ENCODE measurements at places on chromosomes 11 and 22.

DNA sequence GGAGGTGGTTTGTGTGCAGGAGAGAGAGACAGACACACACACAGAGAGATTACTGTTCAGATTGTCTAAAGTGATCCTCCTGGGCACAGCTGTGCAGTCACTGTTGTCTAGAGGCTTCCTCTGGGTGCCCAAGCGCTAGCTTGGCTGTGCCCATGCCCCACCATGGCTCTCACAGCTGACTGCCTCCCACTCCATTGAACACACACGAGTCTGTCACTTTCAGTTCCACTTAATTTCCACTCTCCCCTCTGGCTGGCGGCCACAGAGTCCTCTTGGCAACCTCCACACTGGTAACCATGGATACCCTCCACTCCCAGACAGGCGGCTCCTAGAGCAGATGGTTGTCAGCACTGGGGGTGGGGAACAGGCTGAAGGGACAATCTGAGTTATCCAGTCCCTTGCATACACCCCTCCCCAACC, 29.1 kb downstream of the MAP6 start:
- peak; percentile 71 for DNase-seq

DNA sequence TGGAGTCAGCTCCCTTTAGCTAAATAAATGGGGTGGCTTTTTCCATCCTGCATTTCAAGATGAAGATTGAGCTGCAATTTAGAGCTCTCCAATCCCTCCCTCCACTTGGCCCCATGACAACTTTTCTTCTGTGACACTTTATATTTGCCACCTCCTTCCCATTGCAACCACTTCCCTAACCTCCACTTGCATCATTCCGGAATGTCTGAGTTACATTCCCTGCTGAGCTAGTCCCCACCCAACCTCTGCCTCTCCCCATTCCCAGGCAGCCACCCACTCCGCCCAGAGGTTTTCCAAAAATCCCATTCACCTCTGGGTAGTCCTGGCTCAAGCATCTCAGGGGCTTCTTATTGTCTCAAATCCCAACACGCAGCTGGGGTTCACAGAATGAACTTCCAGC, 24.7 kb downstream of the PC start:
- DNase-seq: no peak

GRCh38 chr22:18091916-18092526, 14.2 kb downstream of the PEX26 start:
- DNase-seq: no peak

DNA sequence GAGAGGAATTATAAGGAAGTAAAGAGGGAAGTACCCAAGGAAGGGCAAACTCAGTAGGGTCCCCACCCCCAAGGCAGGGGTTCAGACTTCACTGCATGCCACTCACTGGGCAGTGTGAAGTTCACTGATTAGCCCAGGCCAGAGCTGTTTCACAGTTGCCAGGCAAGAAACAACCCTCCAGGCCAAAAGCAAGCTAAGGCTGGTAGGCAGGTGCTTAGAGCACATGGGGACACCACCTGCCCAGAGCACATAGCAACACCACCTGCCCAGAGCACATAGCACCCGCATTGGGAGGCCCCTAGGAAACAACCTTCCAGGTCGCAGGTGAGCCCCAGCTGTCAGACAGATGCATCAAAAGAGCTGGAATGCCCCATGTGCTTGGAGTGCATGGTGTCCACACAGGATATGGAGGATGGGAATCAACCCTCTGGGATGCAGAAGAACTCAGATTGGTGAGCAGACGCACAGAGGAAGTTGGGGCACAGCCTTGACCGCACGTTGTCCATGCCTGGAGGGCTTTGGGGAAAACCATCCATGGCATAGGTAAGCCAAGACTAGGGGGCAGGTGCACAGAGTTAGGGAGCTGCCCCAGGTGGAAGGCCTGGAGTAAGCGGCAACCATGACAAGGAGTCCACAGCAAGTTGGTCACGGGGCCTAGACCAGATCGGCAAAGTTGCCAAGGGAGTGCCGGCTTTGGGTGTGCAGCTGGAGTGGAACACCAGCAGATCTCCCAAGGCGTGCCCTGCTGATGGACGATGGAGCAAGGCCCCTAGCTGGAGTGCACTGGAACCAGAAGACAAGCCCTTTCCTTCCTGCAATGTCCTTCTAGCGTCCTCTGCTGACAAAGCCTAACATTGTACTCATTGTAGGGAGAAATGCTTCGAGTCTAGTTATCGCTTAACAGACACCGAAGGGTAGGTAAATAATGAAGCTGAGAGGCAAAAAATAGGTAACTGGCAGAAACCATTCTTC, 7.8 kb upstream of the TMEM216 start:
- DNase-seq: no peak

GRCh38 chr11:19714022-19714386, 1.4 kb downstream of the NAV2 start:
- DNase-seq: no peak

- no peak for DNase-seq
These were observed 51.8 kb downstream of the ALX4 start for GRCh38 chr11:44258190-44258489.

- DNase-seq: no peak
These were observed 6.0 kb upstream of the RAB3IL1 start for GRCh38 chr11:61923166-61924063.

DNA sequence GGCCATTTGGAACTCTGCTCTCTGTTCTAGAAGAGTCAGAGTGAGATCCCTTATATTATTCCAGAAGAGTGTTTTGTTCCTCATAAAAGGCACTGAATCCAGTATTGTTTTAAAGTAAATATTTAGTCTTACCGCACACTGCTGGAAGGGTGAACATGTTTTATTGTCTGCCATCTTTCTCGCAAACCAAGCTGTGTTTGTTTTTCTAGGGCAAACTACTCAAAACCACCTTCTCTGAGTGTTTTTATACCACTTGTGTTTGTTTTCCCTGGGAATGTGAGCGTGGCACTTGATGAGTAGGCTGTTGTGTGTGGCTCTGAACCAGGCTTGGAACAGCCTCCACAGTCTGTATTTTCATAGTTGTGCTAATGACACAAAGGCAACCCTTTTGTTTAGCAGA, 89.8 kb downstream of the DBX1 start:
- no peak for DNase-seq

- no peak for DNase-seq
These were observed 43.5 kb upstream of the TCF20 start for GRCh38 chr22:42313804-42314581.

DNA sequence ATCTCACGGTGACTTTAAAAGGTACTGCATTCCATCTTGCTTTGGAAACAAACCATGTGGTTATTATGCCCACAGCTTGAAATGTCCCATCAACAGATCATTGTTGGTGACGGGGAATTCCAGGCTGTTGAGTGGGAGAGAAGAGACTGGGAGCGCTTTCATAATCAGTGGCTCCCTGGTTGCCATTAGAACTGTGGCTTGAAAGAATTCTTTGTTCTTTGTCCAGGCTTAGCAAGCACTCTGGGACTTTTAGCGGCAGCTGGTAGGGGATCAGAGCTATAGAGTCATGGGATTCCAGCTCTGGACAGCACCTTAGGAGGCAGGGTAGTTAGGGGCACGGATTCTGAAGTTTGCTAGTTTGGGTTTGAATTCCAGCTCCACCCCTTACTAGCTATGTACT, 22.0 kb downstream of the MMP20 start:
- DNase-seq: no peak

GRCh38 chr11:26102325-26102724, 229.6 kb upstream of the ANO3 start:
- no peak for DNase-seq

- no peak for DNase-seq
These were observed 36.9 kb upstream of the LINC01488 start for GRCh38 chr11:69444381-69445130.

DNA sequence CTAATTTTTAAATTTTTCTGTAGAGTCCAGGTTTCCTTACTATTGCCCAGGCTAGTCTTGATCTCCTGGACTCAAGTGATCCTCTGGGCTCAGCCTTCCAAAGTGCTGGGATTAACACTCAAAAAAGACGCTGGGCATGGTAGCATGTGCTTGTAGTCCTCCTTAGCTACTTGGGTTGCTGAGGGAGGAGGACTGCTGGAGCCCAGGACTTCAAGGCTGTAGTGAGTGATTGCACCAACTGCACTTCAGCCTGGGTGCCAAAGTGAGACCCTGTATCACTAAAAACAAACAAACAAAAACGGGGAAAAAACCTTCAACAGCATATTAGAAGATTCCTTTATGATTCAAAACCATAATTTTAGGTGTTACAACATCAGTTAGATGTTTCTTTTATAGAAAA, 44.6 kb downstream of the RSF1 start:
- DNase-seq: no peak

DNA sequence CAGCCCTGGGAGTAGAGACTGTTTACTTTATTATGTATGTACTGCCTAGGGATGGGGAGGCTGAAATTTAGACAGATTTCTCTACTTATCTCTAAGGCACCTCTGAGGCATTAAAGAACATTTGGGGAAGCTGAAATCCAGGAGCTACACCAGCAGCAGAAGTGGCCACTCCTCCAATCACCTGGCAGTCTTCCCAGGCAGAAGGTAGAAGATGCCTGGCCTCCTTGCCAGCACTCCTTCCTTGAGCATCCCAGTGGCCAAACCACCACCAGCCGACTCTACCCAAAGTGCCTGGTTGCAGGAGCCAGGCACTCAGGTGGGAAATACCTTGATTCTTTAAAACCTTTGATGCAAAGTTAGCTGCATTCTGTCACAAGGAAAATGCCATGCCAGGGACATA, 1.9 kb upstream of the FAT3 start:
- no peak for DNase-seq

DNA sequence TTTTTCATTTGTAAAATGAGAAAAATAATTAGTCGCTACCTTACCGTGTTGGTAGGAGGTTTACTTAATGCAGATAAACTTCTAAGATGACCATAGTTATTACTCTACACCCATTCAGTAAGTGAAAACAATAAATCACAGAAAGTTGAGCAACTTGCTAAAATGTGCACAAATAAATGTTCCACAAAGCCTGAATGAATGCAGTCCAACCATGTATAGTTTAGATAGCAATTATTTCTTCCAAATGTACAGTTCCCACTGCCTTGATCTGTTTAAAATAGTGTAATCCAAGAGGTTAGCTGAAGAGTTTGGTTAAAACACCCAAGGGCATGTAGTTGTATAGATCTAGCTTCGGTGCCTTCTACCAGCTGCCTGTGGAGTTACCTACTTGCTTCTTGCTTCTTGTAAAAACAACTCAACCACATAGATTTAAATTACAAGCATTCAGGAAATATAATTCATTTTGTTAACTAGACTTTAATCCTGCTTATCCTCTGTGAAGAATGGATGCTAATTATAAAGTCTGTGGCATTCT, 106.3 kb upstream of the CARD18 start:
- DNase-seq: no peak

GRCh38 chr22:27045103-27045947, 387.9 kb downstream of the MIAT start:
- no peak for DNase-seq

DNA sequence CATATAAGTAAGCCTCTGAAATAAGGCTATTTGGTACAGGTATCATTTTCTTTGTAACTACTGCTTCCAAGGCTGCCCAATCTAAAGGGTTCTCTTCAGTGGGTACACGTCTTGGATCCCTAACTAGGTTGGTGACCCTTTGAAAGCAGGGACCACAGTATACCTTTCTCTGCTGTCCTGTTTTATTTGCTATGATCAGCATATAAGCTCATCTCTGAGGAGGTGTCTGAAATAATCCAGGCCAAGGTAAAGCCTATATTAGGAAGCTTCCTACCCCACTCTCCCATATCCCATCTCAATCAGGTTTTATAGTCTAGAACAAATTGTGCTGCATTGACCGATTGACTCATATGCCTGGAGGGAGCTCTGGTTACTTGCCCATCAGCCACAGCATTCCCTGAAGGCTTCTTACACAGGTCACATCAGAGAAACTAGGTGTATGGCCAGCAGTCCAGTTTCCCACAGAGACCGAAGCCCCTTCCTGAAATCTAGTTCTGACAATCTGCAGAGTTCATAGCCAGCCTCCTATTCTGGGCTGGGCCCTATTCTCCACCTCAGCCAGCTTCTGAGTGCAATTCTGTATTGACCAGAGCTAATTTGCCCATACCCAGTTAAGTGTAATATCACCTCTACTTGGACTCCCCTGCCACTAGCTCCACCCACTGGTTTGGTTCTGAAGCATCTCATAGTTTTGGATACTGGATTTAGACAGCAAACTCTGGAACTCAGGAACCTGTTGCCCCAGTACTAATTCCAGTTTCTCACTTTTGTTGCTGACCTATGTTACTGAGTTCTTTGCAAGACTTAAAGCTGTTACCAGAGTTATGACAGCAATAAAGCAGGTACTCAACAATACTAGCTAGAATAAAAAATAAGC, 62.1 kb upstream of the ARHGAP20 start:
- no peak for DNase-seq

DNA sequence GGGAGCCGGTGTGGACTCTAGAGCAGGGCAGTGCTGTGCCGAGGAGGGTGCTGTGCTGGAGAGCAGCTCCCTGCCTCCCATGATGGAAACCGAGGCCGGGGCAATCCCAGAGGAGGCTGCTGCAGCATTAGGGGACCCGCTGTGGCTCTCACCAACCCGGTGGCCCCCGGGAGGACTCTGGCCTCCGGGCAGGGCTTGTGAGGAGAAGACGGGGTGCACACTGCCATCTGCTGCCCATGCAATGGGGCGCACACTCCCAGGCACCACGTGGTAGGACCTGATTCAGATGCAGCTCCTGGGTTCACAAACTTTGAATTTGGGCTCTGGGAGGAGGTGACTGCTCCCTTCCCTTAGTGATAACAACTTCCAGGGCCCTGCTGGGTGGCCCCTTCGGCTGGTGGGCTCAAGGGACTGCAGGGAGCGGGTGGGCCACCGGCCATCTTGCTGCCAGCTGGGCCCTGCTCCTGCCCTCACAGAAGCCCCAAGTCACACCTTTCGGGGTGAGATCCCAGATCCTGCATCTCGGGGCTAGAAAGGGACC, 93.8 kb upstream of the FGF3 start:
- no peak for DNase-seq

- no peak for DNase-seq
These were observed 10.1 kb downstream of the PRR14L start for GRCh38 chr22:31739795-31740201.

DNA sequence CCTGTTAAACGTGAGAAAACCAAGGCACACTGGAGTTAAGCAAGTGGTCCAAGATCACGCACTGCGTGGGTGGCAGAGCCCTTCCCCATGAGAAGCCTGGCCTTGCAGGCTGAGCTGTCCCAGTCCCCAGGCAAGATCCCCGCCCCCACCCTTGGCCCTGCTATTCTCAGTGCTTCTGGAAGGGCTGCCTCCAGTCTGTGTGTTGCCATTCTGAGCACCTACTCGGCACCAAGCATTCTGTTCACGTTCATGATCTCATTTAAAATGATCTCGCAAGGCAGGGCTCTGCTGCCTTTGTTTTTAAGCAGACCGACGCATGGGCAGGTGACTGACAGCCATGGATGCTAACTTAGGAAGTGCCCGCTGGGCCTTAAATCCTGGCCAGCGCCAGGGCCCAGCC, 62.8 kb downstream of the PHF21B start:
- no peak for DNase-seq

- DNase-seq: peak; percentile 17
These were observed 743.6 kb downstream of the ETS1 start for GRCh38 chr11:127843483-127844396.

GRCh38 chr11:65947133-65947532, 1.9 kb downstream of the TSGA10IP start:
- no peak for DNase-seq
